ENCODE measurements at places on chromosomes 12 and 14. TPM values are rescaled to one million over a fixed set of nuclear protein-coding genes. Genes with fewer than 3 reads are reported as not detected.
A peak's percentile ranks its signal among the peaks of the same experiment; 100 is the strongest.

Gene CAPZA3
- total RNA-seq: not detected

Gene NUAK1
- 21.7 TPM for total RNA-seq

Gene GARIN6
- not detected for total RNA-seq

Gene RNASE3
- total RNA-seq: not detected

Gene PAX9
- total RNA-seq: not detected

Gene CDCA3
- 5.0 TPM for total RNA-seq

Gene ACOT6
- total RNA-seq: not detected

DNA sequence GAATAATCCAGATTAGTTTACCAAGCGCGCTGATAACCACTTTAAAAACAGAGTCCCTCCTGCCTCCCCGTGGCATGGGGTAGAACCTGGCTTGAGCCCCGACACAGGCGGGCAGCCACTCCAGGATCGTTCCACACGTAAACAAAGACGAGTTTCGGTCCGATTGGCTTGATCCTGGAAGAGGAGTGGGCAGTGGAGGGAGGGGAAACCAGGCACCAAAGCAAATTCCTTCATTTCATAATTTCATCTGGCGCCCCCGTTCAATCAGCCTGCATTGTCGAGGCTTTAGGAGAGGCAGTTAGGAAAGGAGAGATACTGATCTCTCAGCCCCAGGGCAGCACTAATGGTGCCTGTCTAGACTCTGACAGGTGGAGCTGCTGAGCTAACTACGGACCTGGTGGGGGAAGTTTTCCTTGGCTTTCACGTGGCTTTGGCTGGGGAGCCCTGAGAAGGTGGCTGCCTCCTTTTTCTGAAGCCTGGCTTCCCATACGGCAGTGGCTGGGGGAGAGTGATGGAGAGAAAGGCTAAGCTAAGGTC is 751 bp upstream of the GPRC5A start:
- H3K4me3 ChIP-seq: peak overlapping the region; percentile 80
- H3K27me3 ChIP-seq: no peaks in the 10 kb centered on the region
- peak overlapping the region; percentile 99 for H3K27ac ChIP-seq
- H3K36me3 ChIP-seq: no peaks in the 10 kb centered on the region
- peaks cover 28% of the 10 kb centered on the region for H3K4me1 ChIP-seq

GRCh38 chr12:48788854-48789775 is at the start of gene ADCY6:
Gene ADCY6, minus strand, starts transcription at chr12:48789089. Its CDS starts 5,655 bp downstream, at chr12:48783434.
- DNase-seq: peak; percentile 98
- H3K27me3 ChIP-seq: no peaks in the 10 kb centered on the region
- H3K27ac ChIP-seq: peak within 1 kb of the TSS; percentile 27

GRCh38 chr14:54699735-54700134 is 132.8 kb downstream of the SAMD4A start:
- peaks cover 4% of the 10 kb centered on the region for H3K4me1 ChIP-seq
- no peak overlapping the region for H3K4me3 ChIP-seq
- no peaks in the 10 kb centered on the region for H3K27me3 ChIP-seq
- H3K36me3 ChIP-seq: peaks cover 9% of the 10 kb centered on the region

GRCh38 chr12:70045036-70045435 is 198.2 kb upstream of the CNOT2 start:
- H3K4me3 ChIP-seq: no peak overlapping the region
- H3K27ac ChIP-seq: no peak overlapping the region
- DNase-seq: peak; percentile 34
- no peaks in the 10 kb centered on the region for H3K27me3 ChIP-seq
- H3K36me3 ChIP-seq: no peaks in the 10 kb centered on the region

- no peak overlapping the region for H3K27ac ChIP-seq
- no peak for DNase-seq
- H3K4me1 ChIP-seq: no peaks in the 10 kb centered on the region
- no peaks in the 10 kb centered on the region for H3K27me3 ChIP-seq
These were observed 55.7 kb upstream of the ABCD2 start for GRCh38 chr12:39675263-39675662.

GRCh38 chr14:67480011-67480410 is 8.5 kb downstream of the TMEM229B start:
- DNase-seq: no peak
- H3K27ac ChIP-seq: no peak overlapping the region
- H3K4me3 ChIP-seq: no peak overlapping the region
- no peaks in the 10 kb centered on the region for H3K4me1 ChIP-seq
- no peaks in the 10 kb centered on the region for H3K27me3 ChIP-seq

- no peak overlapping the region for H3K4me3 ChIP-seq
- H3K36me3 ChIP-seq: no peaks in the 10 kb centered on the region
- H3K4me1 ChIP-seq: peaks cover 7% of the 10 kb centered on the region
- DNase-seq: no peak
- peaks cover 15% of the 10 kb centered on the region for H3K27me3 ChIP-seq
These were observed 421.1 kb downstream of the DPF3 start for GRCh38 chr14:72472845-72473244.

DNA sequence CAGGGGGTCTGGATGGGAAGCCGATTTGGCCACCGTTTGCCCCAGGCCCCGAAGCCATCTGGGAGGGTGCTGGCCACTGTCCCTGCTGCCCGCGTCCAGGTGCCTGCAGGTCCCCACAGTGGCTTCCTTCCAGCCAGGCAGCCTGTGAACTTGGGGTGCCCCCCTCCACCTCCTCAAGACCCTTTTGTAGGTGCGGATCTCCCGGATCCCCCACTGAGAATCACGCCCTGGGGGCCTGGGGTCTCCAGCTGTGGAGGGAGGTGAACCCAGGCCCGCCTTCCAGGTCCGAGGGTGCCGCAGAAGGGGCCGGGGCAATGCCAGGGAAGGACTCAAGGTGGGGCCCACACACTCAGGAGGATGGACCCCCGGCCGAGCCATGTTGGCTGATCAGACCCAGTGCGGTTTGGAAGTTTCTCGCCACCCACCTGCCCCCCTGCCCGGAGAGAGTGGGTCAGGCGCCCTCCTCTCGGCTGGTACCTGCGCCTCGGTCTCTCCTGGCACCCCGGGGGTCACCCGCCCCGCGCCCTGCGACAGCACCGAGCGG is 1.7 kb downstream of the MMP17 start:
- H3K27ac ChIP-seq: no peak overlapping the region
- H3K27me3 ChIP-seq: peaks cover 6% of the 10 kb centered on the region
- H3K36me3 ChIP-seq: no peaks in the 10 kb centered on the region
- H3K4me3 ChIP-seq: peak overlapping the region; percentile 70
- DNase-seq: peak; percentile 80

DNA sequence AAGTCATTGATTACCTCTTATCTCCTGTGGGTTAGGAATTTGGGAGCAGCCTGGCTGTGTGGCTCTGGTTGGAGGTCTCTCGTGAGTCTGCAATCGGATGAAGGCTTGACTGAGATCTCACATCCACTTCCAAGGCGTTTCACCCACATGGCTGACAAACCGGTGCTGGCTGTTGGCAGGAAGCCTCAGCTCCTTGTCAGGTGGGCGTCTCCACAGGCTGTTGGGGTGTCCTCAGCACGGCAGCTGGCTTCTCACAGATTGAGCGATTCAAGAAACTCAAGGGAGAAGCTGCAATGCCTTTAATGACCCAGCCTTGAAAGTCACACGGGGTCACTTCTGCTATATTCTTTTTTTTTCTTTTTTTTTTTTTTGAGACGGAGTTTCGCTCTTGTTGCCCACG is 28.6 kb upstream of the CORO1C start:
- H3K27ac ChIP-seq: no peak overlapping the region
- no peak for DNase-seq
- no peaks in the 10 kb centered on the region for H3K4me1 ChIP-seq

- no peaks in the 10 kb centered on the region for H3K4me1 ChIP-seq
- H3K27ac ChIP-seq: no peak overlapping the region
- DNase-seq: no peak
- no peak overlapping the region for H3K4me3 ChIP-seq
These were observed 268.4 kb upstream of the FKBP4 start for GRCh38 chr12:2526371-2526770.

GRCh38 chr14:88323086-88323522 is at the start of gene KCNK10:
Gene KCNK10, minus strand, starts transcription at chr14:88323269. Its CDS starts 471 bp downstream, at chr14:88322798.
- H3K27me3 ChIP-seq: peaks cover 63% of the 10 kb centered on the region
- no peaks in the 10 kb centered on the region for H3K4me1 ChIP-seq
- H3K4me3 ChIP-seq: no peak within 1 kb of the TSS
- no peak within 1 kb of the TSS for H3K27ac ChIP-seq

DNA sequence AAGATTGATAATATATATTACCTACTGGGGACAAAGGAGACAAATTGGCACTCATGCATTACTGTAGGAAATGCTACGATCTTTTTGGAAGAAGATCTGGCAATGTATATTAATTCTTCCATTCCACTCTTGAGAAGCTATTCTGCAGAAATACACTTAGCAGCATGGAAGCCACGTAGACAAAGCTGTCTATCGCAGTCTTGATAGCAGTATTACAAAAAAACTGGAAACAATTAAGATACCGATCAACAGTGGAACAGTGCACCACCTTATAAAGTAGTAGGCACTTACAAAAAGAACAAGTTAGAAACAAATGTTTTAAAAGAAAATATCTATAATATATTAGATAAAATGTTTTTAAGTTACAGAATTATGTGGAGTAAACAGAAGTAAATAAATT is 87.2 kb downstream of the ABCD2 start:
- no peak overlapping the region for H3K27ac ChIP-seq
- no peak for DNase-seq
- no peaks in the 10 kb centered on the region for H3K4me1 ChIP-seq
- H3K27me3 ChIP-seq: no peaks in the 10 kb centered on the region
- H3K4me3 ChIP-seq: no peak overlapping the region

GRCh38 chr12:112418273-112418607 is 507 bp upstream of the PTPN11 start:
- H3K4me3 ChIP-seq: peak overlapping the region; percentile 95
- no peaks in the 10 kb centered on the region for H3K27me3 ChIP-seq
- H3K4me1 ChIP-seq: peaks cover 26% of the 10 kb centered on the region
- no peak for DNase-seq
- peaks cover 6% of the 10 kb centered on the region for H3K36me3 ChIP-seq
